ENCODE measurements at places on chromosomes 1 and 21.

GRCh38 chr1:86866665-86867064 lies 47.3 kb downstream of the SELENOF start:
- no peak for DNase-seq

DNA sequence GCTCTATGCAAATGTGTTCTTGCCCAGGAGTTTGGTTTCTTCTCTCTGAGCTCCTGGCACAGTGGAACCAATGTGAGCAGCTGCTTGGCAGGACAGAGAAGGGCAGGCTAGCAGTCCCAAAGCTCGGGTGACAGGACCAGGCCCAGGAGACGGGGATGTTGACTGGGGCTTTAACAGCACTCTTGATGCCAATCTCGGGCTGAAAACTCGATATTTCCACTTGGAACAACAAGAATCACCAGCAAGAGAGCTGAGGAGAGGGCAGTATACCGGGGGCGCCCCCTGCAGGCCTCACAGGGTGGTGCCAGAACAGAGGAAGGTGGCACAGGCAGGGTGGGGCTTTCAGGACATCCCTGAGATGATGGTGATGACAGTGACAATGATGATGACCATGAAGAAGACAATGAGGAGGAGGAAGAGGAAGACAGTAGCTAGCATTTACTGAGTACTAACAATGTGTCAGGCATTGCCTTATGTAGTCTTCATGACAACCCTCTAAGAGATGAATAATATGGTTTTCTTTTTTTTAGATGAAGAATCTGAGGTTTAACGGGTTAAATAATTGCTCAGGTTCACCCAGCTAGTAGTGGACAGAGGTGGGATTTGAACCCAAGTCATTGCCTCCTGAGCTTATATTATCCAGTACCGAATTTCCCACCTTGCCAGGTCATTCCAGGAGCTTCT lies 2.7 kb upstream of the KCNJ9 start:
- DNase-seq: peak; percentile 29

- DNase-seq: no peak
These were observed 130.4 kb downstream of the AJAP1 start for GRCh38 chr1:4784761-4785160.

DNA sequence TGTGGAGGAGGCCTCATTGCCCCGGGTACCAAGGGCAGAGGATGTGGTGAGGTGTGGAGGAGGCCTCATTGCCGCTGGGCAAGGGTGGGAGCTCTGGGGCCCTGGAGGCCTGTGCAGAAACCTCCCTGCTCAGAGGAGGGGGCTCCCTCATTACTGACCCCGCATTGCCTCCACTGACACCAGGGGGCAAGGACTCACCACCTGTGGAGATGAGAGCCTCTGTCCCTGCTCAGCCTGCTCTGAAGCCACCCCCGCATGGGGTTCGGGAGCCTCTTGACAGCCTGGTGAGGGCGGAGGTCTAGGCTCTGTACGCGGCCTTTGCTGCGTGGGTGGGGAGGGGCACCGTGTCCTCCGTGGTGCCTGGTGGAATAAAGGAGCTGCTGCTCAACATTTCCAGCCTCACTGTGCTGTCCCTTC lies 95.0 kb upstream of the COL6A1 start:
- DNase-seq: no peak

- DNase-seq: no peak
These were observed 139.1 kb downstream of the SLC45A1 start for GRCh38 chr1:8456991-8457390.

DNA sequence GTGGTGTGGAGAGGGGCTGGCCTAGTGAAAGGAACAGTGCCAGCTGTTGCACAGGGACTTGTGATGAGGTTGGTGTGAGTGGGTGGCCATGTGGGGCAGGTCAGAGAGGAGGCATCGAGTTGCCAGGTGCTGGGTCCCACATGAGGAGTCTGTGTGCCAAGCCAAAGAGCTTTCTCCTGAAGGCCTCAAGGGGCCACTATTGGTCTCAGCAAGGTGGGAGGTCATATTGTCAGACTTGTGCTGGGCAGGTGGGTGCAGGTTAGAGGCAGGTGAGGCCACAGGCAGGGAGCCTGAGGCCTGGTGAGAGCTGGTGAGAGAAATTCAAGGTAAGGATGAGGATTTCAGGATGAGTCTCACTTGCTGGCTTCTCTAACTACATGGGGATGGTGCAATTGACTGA lies 256.8 kb downstream of the DISC1 start:
- DNase-seq: no peak

GRCh38 chr1:111948209-111949171 lies 41.0 kb downstream of the KCND3 start:
- DNase-seq: no peak

DNA sequence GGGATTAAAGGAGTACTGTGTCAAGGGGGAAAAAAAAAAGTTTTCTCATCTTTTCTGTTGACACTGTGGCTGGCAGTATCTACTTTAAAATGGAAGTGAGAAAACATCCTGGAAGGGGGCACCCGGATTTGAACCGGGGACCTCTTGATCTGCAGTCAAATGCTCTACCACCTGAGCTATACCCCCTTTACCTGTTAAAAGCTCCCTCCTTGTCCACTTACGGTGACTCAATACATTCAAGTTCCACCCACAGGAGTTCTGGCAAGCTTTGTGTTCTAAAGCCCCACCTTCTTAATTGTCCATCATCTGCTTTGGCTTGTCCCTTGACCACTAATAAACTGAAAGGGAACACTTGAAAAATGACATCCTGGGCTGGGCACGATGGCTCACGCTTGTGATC lies 68.2 kb downstream of the FNBP1L start:
- DNase-seq: no peak

- DNase-seq: no peak
These were observed 131.5 kb upstream of the LMO4 start for GRCh38 chr1:87197156-87197555.

- peak; percentile 41 for DNase-seq
These were observed 11.7 kb downstream of the DSCAM start for GRCh38 chr21:40835184-40835694.

GRCh38 chr1:187566354-187566753 lies 737.6 kb downstream of the PLA2G4A start:
- no peak for DNase-seq

- peak; percentile 27 for DNase-seq
These were observed 415.9 kb downstream of the PTPRC start for GRCh38 chr1:199054694-199055093.

DNA sequence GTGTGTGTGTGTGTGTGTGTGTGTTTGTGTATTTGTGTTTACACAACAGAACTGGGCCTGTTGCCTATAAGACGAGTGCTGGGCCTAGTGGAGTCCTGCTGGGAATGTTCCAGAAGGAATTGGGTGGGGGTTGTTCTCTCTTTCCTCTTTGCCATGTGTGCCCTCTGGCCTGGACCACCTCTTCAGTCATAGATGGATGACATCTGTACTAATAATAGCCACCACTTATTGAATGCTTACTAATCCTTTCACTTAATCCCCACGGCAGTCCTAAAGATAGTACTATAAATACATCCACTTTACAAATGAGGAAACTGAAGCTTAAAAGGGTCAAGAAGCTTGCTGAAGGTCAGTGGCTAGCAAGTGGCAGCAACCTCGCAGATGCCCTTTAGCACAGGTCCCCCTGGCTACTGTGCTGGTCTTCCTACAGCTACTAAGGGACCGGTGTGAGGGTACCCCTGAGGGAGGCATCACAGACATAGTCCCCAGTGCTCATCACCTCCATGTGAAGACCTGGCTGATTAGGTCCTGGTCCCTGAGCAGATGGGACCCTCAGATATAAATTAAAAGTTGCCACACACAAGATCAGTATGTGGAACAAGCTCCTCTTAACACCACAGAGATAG lies 55.2 kb upstream of the KIF1B start:
- DNase-seq: no peak

DNA sequence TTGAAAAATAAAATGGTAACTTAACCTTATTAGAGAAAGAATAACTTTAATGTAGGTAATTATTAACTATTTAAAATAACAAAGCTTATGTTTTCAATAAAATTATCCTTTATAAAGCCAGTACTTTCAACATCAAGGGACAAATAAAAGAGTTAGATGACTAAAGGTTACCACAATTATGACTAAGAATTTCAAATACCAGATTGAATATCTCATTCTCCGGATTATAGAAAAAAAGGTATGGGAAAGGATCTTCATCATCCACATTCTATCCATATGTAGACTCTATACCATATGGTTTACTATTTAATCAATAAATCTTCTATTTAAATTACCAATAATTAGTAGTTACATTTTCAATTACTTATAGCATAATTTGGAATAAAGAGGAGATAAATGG lies 62.8 kb downstream of the TOR3A start:
- DNase-seq: no peak

All from MV-4-11 (cell line).